ENCODE measurements at places on chromosomes 1 and 21.

- peak; percentile 55 for DNase-seq
Observed at GRCh38 chr1:162530307-162530987, 31.1 kb upstream of the UAP1 start.

DNA sequence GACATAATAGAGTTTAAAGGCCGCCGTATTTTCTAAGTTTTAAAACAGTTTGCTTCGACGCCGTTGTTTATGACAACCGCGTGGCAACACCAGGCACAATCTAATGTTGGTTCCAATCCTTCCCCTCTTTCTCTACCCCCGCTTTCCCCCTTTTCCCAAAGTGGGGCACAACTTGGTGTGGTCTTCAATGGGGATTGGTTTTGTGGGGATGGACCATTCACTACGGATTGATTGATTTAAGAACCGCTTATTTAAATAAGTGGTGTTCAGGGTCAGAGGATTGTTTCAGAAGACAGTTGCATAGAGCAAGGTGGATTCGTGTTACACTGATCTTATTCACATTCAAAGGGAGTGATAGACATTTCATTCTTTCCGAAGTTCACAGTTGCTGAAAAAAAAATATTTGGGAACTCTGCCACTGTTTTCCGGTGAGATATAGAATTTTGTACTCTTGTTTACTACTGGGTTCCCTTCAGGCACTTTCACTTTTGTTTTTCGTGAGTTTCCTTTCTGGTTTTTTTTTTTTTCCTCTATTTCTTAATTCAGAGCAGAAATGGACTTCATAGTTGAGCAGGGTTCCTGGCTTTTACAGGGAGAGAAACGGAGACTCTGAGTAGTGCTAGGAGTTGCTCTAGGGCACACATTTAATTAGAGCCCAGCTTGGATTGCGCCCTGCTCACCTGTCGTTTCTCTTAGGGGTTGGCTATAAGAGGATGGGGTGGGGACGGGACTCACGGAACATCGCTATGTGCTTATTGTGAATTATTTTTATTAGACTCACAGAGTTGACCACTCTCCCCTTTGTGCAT, 79.6 kb upstream of the AK4 start:
- DNase-seq, result no peak

GRCh38 chr1:176811511-176812288, 348.7 kb downstream of the PAPPA2 start:
- DNase-seq, result no peak

- DNase-seq, result no peak
Observed at GRCh38 chr1:77063118-77063517, 156.1 kb downstream of the PIGK start.

GRCh38 chr1:183873642-183874041, 68.7 kb downstream of the RGL1 start:
- DNase-seq, result no peak

- no peak for DNase-seq
Observed at GRCh38 chr1:86582161-86582560, 35.3 kb downstream of the CLCA4 start.

GRCh38 chr1:171231326-171231725, 17.0 kb upstream of the FMO1 start:
- no peak for DNase-seq

GRCh38 chr1:160179336-160179735, 11.0 kb upstream of the CASQ1 start:
- no peak for DNase-seq

DNA sequence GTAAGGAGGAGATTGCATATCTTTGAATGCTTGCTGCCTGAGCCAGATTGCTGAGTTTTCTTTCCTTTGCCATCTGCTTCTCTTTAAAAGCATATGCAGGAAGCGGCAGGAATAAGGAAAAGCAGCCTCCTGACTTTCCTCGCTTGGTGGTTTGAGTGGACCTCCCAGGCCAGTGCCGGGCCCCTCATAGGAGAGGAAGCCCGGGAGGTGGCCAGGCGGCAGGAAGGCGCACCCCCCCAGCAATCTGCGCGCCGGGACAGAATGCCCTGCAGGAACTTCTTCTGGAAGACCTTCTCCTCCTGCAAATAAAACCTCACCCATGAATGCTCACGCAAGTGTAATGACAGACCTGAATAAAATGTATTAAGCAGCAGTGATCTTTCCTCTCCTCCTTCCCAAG, 1.5 kb downstream of the CORT start:
- DNase-seq, result no peak

- DNase-seq, result no peak
Observed at GRCh38 chr1:237353918-237354317, 311.9 kb downstream of the RYR2 start.

- DNase-seq, result peak; percentile 70
Observed at GRCh38 chr1:65001231-65001792, 35.0 kb upstream of the JAK1 start.

GRCh38 chr1:107140703-107141490, at the start of gene NTNG1:
Gene NTNG1, plus strand, starts transcription at chr1:107141039.
- DNase-seq, result peak; percentile 53

DNA sequence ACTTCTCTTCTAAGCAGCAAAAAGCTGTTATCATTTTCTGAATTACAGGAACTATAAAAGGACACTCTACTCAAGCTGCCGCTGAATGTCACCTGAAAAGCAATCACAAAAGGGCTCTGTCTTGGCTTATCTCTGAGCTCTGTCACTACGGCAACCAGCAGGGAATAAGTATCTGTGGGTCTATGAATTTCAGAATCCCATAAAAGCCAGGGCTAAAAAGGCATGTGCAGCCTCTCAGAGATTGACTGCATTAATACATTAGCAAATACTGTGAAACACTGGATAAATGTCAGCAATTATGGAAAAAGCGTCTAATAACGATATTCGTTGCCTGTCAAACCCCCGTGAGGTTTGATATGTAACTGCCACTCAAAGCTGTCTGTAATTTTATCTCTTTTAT, 210.2 kb upstream of the DMRTA2 start:
- DNase-seq, result no peak

- no peak for DNase-seq
Observed at GRCh38 chr1:215256936-215257679, 174.6 kb downstream of the KCNK2 start.

GRCh38 chr1:211577277-211577818, 1.6 kb downstream of the SLC30A1 start:
- DNase-seq, result no peak

- no peak for DNase-seq
Observed at GRCh38 chr1:181711820-181712219, 228.5 kb downstream of the CACNA1E start.

DNA sequence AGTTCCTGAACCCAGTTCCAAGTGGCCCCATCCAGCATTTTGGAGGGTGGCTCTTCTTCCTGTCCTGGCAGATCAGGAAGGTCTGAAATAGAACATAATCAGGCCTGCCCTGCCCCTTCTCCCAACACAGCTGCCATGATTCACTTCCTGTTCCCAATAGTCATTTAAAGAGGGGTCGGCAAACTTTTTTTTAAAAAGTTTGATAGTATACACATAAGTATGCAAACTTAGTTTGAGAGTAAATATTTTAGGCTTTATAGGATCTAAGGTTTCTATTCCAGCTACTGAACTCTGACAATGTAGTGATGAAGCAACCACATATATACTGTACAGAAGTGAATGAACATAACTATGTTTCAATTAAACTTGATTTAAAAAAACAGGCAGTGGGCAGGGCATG, 66.4 kb downstream of the LUZP1 start:
- no peak for DNase-seq

DNA sequence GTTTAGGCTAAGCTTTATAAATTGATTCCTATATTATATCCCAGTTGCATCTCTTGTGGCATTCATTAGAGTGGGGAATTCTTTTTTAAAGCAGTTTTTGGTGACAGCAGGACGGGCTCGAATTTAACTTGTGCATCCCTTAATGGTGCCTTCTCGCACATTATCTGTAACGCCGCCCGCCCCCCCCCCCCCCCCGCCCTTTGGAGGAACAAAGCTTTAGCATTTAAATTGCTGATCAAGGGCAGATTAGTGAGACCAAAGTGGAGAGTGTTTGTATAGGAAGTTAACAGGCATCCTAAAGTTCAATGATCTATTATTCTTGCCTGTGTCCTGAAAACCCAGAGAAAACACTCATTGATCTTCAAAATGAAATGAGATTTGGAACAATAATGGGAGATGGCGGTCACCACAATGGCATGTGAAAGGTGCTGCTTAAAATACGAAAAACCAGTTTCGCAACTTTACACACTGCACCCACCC, 2.2 kb downstream of the LMO4 start:
- DNase-seq, result no peak

DNA sequence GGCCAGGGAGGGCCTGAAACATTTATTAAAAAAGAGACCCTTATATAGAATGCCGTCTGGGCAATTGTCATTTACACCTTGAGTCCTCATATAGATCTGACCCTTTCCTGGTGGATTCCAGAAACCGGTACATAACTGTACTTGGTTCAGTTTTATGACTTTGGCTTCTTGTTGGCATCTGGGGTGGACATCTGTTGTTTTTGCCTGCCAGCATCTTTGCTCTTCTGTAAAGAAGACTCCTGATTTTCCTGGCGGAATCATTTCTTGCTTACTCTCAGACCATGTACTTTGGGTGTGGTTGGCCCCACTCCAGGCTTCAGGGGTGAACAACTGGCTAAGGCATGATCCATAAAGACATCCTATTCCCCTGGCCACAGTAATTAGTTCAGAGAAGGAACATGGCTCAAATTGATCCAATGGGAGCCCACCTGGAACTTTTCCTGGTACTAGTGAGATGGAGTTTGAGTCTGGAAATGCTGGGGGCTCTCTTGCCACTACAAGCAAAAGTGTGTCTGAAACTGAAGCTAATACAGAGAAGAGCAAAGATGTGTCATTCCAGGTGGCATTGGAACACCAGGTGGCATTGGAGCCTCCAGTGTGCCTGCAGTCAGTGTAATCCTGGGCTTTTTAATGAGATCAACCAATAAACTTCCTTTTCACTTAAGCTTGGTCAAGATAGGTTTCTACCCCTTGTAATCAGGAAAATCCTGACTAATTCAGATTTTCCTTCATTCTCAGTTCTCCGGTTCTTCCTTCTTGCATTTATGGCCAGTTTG, 332.5 kb upstream of the CAMK1G start:
- DNase-seq, result no peak

DNA sequence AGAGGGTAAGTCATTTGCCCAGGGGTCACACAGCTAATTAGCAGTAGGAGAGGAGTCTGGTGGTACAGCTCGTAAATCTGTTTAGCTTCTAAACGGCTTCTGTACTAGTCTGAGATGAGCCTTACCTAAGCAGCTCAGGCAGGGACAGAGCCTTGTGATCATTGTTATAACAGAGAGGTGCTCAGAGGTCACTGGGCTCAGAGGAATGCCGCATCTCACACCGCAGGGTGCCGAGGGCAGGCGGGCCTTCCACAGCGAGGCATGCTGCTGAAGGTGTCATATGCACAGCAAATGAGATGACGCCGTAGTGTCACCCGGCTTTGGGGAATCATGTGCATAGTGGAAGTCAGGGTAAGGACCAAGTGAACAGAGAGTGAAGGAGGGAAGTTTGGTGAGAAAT, 305.2 kb upstream of the FMN2 start:
- peak; percentile 74 for DNase-seq

- peak; percentile 57 for DNase-seq
Observed at GRCh38 chr1:6424000-6424565, 493 bp upstream of the ESPN start.

GRCh38 chr1:198577444-198577843, 37.0 kb upstream of the ATP6V1G3 start:
- DNase-seq, result no peak

- no peak for DNase-seq
Observed at GRCh38 chr1:109878531-109879104, 32.0 kb upstream of the CSF1 start.

- DNase-seq, result peak; percentile 41
Observed at GRCh38 chr1:178500936-178501554, 4.3 kb upstream of the CLEC20A start.

GRCh38 chr1:112309499-112309898, 86.5 kb upstream of the CTTNBP2NL start:
- DNase-seq, result no peak

GRCh38 chr1:218165701-218166114, 119.4 kb upstream of the RRP15 start:
- no peak for DNase-seq

DNA sequence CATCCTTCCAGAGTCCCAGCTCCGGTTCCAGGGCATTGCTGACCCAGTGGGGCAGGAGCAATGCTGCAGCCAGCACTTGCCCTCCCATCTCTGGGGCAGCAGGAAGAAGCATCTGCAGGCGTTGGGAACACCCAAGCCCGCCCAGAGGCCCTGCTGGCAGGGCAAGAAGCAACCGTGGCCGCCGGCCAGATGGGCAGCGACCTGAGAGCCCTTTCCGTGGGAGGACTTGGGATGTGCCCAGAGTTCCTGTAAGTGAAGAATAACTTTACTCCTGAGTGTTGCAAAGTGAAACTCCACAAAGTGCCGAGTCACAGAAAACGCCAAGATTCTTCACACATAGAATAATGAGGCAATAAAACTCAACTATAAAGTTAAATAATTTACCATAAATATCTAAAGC, 46.0 kb downstream of the GRIK3 start:
- no peak for DNase-seq

- no peak for DNase-seq
Observed at GRCh38 chr1:68223687-68224086, 8.6 kb downstream of the WLS start.

GRCh38 chr1:55071477-55071876, 32.1 kb downstream of the PCSK9 start:
- DNase-seq, result peak; percentile 67

DNA sequence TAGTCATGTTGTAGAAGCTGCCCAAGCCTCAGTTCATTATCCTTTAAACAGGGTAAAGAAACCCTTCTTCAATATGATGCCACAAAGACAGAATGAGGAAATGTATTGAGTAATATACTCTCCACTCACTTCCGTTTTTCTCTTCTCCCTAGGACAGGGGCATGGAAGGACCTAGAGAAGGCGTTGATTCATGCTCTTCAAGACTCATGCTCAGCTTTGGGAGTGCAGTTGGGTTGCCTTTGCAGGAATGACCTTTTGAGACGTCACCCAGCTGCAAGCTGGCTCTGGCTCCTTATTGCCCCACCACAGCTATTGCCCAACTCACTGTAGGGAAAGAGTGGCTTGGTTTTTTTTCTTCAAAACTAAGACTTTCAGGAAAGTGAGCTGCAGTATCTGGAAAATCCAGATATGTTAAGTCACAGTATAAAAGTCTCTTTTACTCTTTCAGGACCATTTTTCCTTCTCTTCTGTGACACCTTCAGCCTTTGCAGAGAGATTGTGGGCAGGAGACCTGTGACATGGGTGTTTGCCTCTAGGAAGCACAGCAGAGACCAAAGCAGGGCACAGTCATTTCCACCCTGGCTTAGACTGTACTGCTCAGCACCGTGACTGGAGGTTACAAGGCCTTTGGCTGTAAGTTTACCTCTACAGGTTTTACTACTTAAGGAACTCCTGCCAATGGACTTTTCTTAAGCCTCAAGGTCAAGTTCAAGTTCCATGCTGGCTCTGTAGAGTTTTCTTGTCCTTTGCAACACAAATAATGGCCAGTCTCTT, 39.5 kb downstream of the XCL2 start:
- DNase-seq, result no peak

GRCh38 chr1:160143695-160144094, 7.7 kb upstream of the ATP1A4 start:
- no peak for DNase-seq

DNA sequence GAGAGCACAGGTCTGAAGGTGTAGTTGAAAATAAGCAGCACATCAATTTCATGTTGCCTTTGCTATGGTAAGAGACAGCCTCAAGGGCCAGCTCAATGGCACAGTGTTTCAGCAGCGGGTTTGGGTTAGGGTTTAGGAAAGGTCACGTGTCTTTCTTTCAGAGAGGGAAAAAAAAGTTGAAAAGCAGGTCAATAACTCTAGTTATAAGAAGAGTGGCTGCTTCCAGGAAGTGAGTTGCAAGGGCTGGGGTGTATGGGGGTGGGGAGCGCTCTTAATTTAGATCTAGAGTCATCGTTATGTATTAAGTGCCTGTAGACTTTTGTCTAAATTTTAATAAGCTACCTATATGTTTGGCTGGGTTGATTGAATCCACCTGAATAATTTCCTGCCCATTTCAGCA, 118.5 kb upstream of the SPAG17 start:
- no peak for DNase-seq
